ENCODE measurements at places on chromosomes 11 and 22.
A peak's percentile ranks its signal among the peaks of the same experiment; 100 is the strongest.

- no peak for DNase-seq
These were observed 3.4 kb upstream of the TAB1 start for GRCh38 chr22:39395936-39396796.

DNA sequence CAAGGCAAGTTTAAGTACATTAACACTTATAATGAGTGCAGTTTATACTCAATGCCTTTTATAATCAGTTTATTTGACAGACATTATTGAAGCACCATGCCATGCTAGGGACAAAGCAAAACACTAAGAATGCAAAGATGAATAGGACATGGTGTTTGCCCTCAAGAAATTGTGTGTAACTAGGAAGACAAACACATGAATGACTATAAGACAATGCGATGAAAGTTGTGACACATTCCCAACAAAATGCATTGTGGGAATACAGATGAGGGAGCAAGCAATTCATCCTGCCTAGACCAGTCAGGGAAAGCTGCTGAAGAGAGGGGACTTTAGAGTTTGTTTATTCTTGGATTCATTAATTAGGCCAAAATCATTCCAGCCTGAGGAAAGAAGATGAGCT is 133.8 kb upstream of the TRPC6 start:
- no peak for DNase-seq

GRCh38 chr11:32388871-32389770 is 46.2 kb downstream of the WT1 start:
- no peak for DNase-seq

DNA sequence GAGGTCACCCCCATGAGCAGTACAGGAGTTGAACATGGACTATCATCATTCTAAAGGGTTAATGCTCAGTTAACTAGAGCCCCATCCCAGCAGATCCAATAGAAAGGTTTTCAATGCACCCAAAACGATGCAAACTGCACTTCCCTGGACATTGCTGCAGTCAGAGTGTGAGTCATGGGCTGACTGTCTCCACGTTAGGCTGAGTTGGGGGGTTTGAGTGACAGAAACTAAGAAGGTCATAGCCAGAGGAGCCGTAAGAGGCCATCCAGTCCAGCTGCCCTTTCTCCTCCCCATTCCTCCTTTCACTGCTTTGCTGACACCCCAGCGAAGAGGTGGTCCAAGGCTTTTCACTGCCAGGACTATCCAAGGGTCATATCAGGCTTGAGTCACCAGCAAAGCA is 10.5 kb upstream of the OR2AT4 start:
- DNase-seq: no peak

DNA sequence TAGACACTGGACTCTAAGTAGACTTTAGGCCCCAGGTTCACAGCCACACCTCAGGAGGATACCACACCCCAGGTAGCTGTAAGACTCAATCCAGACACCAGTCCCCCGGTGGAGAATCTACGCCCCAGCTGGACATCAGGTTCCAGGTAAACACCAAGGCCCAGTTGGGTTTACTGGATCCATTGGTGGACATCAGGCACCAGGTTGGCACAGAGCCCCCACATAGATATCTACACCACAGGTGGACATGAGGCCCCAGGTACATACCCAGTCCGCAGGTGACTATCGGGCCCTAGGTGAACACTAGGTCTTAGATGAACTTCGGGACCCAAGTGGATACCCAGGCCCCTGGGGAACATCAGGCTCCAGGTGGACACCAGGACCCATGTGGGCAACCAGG is 58.9 kb upstream of the SEPTIN5 start:
- no peak for DNase-seq

DNA sequence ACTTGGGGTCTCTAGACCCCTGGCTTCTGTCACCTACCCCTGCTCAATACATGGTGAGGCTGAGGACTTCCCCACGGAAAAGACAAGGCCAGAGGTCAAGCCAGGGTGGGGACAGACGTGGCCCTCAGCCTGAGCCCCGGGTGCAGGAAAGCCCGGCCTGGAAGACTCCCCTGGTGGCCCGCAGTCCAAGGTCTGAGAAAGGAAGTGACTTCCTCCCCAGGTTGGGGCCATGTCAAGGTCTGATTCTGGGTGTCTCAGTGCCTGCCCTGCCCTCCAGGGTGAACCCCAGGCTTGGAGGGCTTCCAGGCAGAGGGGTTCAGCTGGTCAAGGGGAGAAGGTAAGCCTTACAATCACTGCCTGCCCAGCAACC is 3.9 kb downstream of the CTSD start:
- no peak for DNase-seq

GRCh38 chr11:293271-293851 is 4.4 kb downstream of the PGGHG start:
- no peak for DNase-seq

- DNase-seq: no peak
These were observed 6.8 kb upstream of the SERPINH1 start for GRCh38 chr11:75555079-75555811.

- DNase-seq: peak; percentile 25
These were observed 87.8 kb downstream of the CACNA1I start for GRCh38 chr22:39658367-39658766.

GRCh38 chr11:72080326-72081183 is at the start of the genes LRRC51 and NUMA1:
Gene LRRC51, plus strand, starts transcription at chr11:72080850. Its CDS starts 8,234 bp downstream, at chr11:72089084.
Gene NUMA1, minus strand, starts transcription at chr11:72080542. Its CDS starts 44,599 bp downstream, at chr11:72035943.
- peak; percentile 99 for DNase-seq

DNA sequence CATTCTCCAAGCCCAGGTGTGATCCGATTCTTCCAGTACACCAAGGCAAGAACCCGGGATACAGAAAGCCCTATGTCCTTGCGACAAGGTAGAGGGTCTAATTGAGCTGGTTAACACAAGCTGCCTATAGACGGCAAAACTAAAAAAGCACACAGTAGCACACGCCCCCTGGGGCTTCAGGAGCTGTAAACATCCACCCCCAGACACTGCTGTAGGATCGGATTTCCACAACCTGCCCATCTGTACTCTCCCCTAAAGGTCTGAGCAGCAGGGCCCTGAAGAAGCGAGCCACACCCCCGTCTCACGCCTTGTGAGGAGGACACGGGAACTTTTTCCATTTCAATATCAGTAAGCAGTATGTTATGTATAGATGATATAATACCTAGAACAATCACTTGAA is 624.7 kb downstream of the BUD13 start:
- DNase-seq: no peak

DNA sequence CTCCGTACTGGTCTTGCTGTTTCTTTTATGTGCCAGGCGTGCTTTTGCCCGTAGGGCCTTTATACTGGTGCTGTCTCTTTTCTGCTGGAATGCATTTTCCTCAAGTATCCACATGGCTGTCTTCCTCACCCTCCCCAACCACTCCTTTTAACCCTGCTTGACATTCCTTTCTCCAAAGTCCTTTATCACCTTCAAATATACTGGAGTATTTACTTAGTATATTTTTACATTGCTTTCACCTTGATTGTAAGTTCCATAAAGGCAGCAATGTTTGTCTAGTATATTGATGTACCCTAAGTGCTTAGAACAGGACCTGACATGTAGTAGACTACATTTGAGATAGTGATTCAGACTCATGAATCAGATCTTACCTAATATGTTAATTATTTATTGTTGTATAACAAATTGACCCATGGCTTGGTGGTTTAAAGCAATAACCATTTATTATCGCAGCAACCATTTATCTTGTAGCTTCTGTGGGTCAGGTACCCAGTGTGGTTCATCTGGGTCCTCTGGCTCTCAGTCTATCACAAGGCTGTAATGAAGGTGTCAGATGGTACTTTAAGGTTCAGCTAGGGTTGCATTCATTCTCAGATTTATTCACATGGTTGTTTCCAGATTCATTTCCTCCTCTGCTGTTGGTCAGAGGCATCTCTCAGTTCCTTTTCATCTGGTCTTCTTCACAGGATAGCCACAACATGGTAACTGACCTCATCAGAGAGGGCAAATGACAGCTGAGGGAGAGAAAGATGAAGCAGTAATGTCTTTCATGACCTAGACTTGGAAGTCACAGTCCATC is 34.2 kb downstream of the DDX10 start:
- DNase-seq: no peak

GRCh38 chr11:95703049-95703448 is 86.5 kb downstream of the FAM76B start:
- peak; percentile 43 for DNase-seq

DNA sequence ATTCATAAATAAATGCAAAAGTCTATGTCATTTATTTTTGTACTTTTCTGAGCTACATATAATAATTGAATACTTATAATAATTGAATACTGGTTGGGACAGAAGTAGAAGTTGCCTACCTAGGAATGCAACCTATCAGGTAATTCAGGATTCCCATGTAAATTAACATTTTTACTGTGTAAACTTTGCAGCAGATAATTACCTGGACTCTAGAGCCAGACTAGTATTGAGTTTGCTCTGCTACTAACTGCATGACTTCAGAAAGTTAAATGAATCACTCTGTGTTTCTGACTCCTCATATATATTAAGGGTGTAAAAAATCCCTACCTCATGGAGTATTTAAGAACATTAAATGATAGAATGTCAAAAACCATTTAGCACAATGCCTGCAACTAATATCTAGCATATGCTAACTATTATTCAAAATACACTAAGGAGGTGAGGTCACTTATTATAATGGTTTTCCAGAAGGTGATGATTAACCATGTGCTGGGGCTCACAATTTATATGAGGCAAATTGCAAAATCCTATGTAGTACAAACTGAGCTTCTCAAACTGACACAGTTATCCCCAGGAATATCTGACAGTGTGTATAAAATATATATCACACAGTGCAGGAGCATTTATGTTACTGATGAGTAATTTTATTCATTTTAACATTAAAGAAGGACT is 138.1 kb upstream of the ANO3 start:
- no peak for DNase-seq

DNA sequence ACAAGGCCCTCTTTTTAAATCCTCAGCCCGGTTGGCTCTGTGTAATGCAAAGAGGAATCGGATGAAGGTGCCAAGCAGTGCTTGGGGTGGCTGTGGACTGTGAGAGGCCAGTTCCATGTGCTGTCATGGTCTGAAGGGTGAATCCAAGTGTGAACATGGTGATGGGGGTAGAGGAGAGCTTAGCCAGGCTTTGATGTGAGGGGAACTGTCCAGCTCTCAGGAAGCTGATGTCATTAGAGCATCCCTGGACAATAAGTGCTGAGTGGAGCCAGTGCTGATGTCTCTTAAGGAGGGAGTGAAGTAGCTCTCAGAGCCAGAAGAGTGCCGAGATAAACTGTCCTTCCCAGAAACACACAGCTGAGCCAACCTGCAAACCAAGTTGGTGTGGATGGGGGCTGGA is 53.6 kb downstream of the NAV2 start:
- no peak for DNase-seq

- no peak for DNase-seq
These were observed 24.9 kb upstream of the SMIM35 start for GRCh38 chr11:118111744-118112035.
